ENCODE measurements at places on chromosomes 16 and 17.

DNA sequence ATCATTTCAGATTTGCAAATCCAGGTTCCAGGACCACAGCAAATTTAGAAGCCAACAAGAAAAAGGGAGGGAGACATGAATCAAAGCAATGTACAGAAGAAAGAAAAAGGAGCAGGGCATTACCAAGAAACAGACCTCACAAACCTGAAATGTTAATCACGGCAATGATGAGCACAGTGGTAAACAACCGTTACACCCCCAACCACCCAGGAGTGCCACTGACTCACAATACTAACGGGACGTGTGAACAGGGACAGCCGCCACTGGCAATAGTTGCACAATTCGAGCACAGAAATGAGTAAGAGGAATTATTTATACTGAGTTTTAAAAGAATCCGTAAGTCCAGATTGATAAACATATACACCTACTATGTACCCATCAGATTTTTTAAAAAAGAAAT, 13.8 kb downstream of the USP22 start:
- DNase-seq: no peak

DNA sequence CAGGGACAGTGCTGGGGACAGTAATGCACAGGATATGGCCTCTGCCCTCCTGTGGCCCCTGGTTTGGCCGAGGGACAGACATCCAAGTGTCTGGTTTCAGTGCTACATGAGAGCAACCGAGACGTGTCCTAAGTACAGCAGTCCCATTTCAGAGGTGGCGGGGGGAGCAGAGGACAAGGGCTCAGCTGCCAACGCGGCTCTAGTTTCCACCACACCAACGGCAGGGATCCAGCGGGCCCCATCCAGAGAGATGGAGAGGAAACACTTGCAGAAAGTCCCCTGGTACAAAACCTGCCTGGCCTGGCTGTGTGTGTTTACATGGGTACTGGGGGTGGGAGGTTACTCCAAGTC, 125.8 kb upstream of the SMURF2 start:
- DNase-seq: no peak

- DNase-seq: no peak
These were observed at the start of gene ERBB2 for GRCh38 chr17:39699818-39700147. TSS of gene ERBB2 (plus strand) at chr17:39700064. CDS start at chr17:39700239, 175 bp downstream.

DNA sequence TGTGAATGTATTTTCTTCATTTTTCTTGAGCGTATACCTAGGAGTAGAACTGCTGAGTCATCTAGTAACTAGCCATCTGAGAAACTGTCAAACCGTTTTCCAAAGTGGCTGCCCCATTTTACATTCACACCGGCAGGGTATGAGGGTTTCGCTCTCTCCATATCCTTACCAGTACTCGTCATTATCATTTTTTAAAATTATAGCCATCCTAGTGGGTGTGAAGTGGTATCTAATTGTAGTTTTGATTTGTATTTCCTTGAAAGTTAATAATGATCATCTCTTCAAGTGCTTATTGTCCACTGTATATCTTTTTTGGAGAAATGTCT, 6.0 kb downstream of the RNF157 start:
- DNase-seq: no peak

DNA sequence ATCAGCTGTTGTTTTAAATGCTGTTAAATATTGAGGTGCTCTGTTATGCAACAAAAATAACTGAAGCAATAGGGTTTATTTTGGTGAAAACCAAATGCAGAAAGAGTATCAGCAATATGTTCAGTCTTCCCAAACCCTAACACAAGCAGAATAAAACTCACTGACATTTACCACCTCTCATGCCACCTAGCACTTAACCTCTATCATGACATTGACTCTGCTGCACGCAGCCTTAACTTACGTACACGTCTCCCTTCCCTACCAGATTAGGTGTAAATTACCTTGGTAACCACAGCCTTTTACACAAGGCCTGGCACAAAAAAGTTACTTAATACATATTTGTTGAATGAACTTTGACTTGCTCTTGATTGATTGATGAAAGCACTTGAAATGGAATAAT, 9.9 kb upstream of the AKAP1 start:
- no peak for DNase-seq

- DNase-seq: no peak
These were observed 205.2 kb upstream of the RPL38 start for GRCh38 chr17:73998249-73998648.

- DNase-seq: no peak
These were observed 13.9 kb downstream of the TMEM114 start for GRCh38 chr16:8576141-8577004.

GRCh38 chr17:57187391-57187790, 68.9 kb upstream of the MSI2 start:
- no peak for DNase-seq

GRCh38 chr16:73354434-73354833, 306.5 kb upstream of the ZFHX3 start:
- no peak for DNase-seq

DNA sequence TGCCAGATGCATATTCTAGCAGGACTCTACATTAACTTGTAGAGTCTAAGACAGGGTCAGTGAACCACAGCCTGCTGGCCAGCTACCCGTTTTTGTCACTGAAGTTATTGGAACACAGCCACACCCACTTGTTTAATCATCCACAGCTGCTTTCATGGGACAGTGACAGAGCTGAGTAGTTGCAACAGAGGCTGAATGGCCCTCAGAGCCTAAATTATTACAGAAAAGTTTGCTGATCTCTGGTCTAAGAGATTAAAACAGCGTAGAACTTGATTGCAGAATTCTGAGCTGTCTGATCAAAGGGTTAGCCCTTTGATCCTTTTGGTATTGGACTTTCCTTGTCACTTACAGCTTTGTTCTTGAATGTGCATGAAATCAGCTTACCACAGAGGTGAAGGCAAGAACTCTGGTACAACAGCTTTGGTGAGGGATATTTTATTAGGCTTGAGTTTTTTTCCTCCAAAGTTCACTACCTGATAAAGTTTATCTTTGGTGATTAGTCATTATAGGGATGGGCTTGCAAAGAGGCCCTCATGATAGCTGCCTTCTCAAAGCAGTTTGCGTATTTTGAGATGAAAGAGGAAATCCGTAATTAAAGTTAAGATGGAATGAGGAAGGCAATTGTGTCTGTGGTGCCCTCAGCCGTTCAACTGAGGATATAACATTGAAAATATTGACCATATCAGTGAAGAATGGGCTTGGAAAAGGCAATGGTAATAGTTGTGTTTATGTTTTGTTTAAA, 23.6 kb downstream of the ALDH3A2 start:
- no peak for DNase-seq

GRCh38 chr16:86018487-86018886, 119.5 kb downstream of the IRF8 start:
- no peak for DNase-seq

- DNase-seq: no peak
These were observed 605.8 kb upstream of the CDH11 start for GRCh38 chr16:65727534-65728137.

GRCh38 chr16:65285128-65286048, 163.5 kb upstream of the CDH11 start:
- DNase-seq: no peak

- no peak for DNase-seq
These were observed 25.4 kb downstream of the MXRA7 start for GRCh38 chr17:76685366-76685765.

- no peak for DNase-seq
These were observed 119.8 kb upstream of the CDC42EP4 start for GRCh38 chr17:73431401-73432205.

GRCh38 chr17:5714993-5715392, 130.7 kb upstream of the NLRP1 start:
- no peak for DNase-seq

DNA sequence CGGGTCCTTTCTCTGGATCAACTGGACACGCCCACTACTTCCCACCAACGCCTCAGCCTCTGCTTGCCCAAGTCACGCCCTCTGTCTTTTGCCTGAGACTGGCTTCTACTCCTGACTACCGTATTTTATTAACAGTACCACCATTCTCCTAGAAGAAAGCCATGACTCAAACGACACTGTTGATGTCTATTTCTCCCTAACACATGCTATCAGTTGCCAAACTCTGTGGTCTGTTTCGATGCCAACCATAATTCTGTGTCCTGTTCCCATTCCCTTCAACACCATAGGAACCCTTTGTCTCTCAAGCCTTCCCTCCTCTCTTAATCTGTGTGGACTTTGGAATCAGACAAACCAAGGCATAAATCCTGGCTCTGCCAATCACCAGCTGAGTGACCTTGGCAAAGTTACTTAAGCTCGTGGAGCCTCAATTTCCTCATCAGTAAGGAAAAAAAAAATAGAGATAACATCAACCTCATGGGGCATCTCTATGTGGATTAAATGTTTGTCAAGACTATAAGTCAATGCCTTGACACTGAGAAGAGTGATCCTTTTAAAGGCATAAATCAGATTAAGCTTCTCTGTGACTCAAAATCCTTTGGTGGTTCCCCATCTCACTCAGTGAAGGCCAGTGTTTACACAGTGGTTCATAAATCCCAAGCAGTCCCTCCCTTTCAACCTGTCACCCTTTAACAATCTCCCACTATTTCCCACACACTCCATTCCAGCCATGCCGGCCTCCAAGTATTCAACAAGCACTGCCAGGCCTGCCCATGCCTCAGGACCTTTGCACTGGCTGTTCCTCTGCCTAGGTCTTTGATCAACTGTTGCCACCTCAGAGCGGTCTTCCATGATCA, 45.6 kb downstream of the ERN1 start:
- no peak for DNase-seq

DNA sequence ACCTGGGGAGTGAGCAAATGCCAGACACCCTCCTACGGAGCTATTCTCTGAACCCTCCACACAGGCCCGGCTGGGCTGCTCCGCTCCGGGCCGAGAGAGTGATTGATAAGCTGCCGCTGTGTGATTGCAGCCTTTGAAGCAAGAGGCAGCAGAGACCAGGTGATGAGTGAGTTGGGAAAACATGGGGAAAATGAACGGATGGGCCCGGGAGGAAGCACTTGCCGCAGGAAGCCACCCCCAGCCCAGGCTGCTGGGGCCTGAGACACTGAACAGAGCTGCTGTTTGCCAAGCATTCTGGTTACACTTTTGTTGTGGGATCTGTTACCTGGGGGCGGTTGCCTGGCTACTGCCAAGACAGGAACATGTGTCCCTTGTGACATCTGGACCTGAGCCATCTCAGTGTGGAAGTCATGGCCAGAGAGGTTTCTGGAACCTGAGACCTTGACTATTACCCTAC, 46.4 kb upstream of the KLHDC4 start:
- peak; percentile 51 for DNase-seq

- DNase-seq: no peak
These were observed 2.1 kb upstream of the IGSF6 start for GRCh38 chr16:21654466-21654865.

GRCh38 chr17:75439287-75439686, 17.1 kb upstream of the TMEM94 start:
- no peak for DNase-seq

DNA sequence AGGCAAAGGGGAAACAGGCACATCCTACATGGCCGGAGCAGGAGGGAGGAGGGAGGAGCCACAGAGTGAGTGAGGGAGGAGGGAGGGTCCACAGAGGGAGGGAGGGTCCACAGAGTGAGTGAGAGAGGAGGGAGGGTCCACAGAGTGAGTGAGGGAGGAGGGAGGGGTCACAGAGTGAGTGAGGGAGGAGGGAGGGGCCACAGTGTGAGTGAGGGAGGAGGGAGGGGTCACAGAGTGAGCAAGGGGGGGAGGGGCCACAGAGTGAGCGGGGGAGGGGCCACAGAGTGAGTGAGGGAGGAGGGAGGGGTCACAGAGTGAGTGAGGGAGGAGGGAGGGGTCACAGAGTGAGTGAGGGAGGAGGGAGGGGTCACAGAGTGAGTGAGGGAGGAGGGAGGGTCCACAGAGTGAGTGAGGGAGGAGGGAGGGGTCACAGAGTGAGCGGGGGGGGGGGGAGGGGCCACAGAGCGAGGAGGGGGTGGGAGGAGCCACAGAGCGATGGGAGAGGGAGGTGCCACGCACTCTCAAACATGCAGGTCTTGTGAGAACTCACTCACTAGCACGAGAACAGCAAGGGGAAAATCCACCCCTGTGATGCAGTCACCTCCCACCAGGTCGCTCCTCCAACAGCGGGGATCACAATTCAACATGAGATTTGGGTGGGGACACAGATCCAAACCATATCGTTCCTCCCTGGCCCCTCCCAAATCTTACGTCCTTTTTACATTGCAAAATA, 24.3 kb upstream of the CDH15 start:
- DNase-seq: no peak

- no peak for DNase-seq
These were observed 43.4 kb downstream of the NEUROD2 start for GRCh38 chr17:39564211-39564848.

DNA sequence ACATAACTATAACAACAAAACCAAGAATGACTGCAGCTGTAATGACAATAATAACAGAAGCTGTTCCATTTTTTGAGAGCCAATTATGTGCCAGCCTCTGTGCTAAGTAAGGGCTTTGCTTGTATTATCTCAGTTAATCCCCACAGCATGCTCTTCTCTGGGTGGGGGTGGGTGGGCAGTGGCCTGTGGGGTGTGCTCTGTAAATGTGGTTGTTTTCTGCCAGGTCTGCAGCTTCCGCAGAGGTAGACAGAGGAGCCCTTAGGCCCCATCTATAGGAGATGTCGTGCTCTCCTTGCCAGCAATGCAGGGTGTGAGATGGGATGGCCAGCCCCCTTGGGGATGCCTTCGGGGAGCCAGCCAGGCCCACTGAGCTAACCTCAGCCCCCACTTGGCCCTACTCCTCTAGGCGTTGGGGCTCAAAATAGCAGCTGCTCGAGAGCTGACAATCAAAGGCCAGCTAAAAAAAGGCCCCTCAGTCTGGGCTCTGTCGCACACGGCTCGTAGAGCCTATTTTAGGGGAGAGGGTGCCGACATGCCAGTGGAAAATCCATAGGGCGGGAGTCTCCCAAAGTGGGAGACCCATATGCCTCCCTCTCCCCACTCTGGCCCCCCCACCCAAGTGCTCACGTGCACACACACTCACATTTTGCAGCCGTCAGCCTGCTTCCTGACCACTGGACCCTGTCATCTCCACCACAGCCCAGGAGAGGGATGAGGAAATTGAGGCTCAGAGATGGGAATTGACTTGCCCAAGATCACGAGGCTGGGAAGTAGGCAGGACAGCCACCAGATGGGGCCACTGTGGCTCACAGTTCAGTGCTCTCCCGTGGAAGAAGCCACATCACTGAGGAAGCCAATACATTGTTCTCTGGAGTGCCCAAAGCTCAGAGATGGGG, 15.8 kb downstream of the CDH16 start:
- no peak for DNase-seq

- DNase-seq: peak; percentile 9
These were observed 1.6 kb upstream of the DUSP14 start for GRCh38 chr17:37488009-37488604.

DNA sequence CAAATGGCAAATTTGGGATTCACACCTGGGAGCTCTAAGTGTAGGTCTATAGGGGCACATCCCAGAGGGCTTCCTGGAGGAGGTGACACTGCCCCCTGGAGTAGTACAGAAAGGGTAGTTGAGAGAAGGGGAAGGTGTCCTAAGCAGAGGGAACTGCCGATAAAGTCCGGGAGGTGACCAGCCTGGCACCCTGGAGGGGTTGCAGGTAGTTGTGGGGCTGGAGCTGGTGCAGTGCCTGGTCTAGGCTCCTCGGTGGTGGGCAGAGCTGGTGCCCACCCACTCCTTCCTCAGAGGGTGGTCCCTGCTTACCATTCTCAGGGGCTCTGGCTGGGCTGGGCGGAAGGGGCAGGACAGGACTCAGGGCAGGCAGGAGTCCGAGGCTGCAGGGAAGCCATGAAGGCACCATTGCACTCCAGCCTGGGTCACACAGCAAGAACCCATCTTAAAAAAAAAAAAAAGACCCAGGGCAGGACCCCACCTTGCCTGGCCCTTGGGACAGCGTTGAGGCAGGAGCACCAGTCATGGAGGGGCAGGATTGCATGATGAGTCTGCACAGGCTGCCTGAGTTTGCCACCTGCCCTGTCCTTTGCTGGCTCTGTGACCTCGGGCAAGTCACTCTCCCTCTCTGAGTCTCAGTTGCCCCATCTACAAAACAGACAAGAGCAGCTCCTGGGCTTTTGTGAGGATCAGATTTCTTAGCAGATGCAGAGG, 43.8 kb downstream of the LAT start:
- no peak for DNase-seq
